Esophagus squamous epithelium (tissue), 5 donors: ENCODE measurements at places on chromosomes 12 and 14.

GRCh38 chr14:33350366-33350990 lies 411.8 kb downstream of the NPAS3 start:
- no peak for DNase-seq

DNA sequence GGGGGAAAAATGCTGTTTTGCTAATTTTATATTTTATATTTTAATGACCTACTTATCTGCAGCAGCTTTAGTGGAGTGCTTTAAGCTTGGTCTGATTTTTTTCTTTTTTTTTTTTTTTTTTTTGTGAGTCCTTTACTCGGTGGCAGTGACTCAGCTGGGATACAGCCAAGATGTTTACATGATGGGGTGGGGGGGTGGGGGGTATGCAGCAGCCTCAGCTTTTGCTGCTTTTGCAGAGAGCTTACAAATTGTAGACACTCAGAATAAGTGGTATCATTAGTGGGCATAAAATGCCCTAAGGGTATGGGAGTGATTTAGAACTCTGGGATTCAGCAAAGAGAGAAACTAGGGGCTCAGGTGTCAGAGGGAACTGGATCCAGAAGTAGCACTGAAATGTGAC lies 38.2 kb upstream of the ARHGAP5 start:
- no peak for DNase-seq

DNA sequence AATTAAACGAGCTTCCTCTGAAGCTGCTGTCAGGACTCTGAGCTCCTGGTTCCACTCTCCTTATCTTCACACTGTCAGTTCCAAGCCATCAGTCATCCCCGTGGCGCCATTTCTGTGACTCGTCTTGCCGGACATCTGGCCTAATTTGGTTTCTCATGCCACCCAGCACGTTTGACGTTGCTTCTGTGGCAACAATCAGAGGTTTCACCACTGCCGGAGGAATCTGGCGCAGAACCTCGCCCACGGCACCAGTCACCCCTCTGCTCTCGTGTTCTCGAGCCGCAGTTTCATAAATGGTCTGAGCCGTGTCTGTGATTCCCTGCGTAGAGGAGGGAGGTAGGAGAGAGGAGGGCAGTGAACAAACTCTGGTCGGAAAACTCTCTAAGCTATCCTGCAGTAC lies 29.7 kb downstream of the BDKRB1 start:
- DNase-seq = no peak

- DNase-seq = no peak
Measured at GRCh38 chr14:96486705-96487104, 15.5 kb upstream of the PAPOLA start.

DNA sequence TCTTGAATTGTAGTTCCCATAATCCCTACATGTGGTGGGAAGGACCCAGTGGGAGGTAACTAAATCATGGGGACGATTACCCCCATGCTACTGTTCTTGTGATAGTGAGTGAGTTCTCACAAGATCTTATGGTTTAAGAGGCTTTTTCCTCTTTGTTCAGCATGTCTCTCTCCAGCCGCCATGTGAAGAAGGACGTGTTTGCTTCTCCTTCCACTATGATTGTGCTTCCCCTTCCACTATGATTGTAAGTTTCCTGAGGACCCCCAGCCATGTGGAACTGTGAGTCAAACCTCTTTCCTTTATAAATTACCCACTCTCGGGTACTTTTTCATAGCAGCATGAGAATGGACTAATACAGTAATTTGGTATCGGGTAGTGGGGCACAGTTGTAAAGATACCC lies 97.3 kb downstream of the PPP1R12A start:
- no peak for DNase-seq

- DNase-seq = no peak
Measured at GRCh38 chr14:61553730-61554641, 141.3 kb upstream of the HIF1A start.

DNA sequence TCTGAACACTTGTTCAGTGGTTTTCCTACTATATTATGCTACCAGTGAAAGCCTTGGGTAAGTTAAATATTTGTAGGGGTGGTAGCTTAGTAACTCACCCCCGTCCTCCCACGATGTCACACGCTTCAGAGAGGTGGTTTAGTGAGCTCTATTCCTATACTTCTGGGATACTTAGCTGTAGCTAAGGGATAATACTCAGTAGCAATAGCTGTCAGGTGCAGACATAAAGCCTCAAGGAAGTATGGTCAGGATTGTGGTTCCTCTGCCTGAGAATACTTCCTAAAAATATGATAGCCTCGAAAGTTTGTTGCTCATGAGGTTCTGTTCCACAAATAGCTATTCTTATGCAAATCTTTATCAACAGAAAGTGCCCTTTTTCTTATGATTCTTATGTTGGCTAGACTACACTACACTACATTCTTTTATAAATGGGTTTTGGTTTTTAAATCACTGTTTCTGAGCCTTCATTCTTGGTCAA lies 11.9 kb downstream of the DLST start:
- DNase-seq = no peak

DNA sequence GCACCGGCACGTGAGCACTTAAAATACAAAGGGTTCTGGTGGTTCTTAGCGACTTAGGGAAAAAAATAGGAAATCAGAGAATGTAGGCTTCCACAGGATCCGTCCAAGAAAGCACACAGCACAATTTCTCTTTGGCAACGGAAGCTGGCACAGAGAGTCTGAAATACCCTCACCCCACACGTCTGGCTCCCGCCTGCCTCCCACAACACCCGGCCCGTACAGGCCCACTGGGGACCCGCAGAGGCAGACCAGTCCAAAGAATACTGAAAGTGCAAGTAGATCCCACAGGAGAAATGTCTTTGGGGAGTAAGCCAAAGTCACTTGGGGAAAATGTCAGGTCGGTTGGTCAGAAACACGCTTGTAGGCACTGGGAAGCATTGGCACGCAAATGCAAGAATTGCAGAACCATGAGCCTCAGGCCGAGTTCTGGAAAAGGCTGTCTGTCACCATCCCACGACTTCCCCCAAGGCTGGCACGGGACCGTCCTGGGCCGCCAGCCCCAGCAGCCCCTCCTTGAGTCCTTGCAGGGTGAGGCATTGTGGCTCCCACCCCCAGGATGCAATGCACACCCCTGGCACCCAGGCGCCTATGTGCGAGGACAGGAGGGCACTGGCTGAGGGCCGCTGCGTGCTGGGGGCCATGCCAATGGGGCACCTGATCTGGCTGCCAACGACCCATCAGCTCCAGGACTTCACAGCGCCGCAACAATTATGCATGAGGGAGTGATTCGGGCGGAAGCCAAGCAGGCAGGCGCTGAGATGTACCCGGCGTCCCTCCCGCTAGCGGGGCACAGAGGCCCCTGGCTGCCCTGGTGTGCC lies 29.7 kb downstream of the CHGA start:
- DNase-seq = no peak

DNA sequence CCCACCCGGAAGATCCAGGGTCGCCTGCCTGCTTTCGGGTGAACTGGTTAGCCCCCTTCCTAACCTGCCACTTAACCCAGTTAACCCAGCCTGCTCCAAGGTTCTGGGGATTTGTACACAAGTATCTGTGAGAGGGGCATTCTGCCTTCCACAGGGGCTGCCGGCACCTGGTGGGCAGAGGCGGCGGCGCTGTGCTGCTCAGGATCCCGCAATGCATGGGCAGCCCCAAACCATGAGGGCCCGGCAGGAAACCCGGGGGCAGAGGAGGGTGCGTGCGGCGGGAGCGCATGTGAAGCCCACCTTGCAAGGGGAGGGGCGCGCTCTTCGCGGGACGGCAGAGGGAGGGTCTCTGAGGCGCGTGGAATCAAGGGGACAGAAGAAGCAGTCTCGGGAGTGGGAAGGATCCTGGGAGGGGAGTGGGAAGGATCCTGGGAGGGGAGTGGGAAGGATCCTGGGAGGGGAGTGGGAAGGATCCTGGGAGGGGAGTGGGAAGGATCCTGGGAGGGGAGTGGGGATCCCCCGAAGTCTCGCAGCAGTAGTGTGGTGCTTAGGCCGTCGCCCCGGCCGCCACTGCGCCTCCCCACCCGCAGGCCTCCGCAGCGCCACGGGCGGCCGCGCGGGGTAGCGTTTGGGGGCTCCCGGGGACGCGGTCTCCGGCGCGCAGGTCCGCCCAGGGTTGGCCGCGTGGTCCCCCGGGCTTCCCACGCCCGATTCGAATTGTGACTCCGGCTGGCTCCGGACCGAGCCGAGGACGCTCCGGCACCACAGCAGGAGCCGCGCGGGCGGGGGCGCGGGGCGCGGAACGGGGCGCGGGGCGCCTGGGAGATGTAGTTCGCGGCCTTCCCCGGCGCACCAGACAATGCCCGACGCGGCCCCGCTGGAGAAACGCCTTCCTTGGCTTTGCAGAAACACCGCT lies 4.9 kb upstream of the MTA1 start:
- DNase-seq = no peak

DNA sequence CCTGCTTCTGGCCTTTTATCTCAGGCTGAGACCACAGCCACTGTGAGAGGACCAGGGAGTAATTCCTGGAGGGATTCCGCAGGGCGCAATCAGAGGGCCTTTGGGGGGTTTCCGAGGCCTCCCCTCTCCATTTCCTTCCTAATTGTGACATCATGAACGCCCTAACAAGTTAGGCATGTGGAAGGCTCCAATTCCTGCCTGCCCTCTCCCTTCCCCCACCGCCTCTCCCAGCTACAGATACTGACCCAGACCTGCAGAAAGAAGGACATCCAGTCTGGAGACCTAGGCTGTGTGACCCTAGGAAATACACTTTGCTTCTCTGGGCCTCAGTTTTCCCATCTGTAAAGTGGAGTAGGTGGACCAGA lies 637.9 kb downstream of the MED13L start:
- no peak for DNase-seq

DNA sequence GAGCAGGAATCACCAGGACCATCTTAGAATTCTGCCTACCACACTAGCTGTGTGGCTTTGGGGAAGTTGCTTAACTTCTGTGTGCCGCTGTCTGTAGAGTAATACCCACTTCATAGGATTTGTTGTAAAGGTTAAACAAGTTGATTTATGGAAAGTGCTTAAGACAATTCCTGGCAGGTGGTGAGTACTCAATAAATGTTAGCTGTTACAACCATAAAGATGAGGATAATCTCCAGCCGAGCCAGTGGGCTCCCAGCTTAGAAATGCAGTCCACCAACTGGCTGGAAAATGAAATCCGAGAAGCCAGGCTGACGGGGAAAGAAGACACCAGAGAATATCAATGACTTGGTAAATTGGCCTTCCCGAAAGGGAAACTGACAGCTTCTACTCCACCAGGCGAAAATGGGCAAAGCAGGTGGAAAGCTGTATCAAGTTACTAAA lies 173.5 kb downstream of the CHST11 start:
- DNase-seq = no peak

- no peak for DNase-seq
Measured at GRCh38 chr12:75868501-75868900, 163.1 kb downstream of the PHLDA1 start.

- DNase-seq = peak; percentile 64
Measured at GRCh38 chr14:54773171-54774006, 129.2 kb downstream of the GCH1 start.
